Naive thymus-derived CD4-positive, alpha-beta T cell (primary cell): ENCODE measurements at places on chromosomes 3 and 15. TPM values are rescaled to one million over a fixed set of nuclear protein-coding genes. Genes with fewer than 3 reads are reported as not detected.

The KLHL40 gene
- total RNA-seq: not detected

- no peak for DNase-seq
Observed at GRCh38 chr3:38497031-38497430, 891 bp downstream of the EXOG start.

GRCh38 chr3:47398228-47398627 lies 17.4 kb downstream of the PTPN23 start:
- no peak for DNase-seq

DNA sequence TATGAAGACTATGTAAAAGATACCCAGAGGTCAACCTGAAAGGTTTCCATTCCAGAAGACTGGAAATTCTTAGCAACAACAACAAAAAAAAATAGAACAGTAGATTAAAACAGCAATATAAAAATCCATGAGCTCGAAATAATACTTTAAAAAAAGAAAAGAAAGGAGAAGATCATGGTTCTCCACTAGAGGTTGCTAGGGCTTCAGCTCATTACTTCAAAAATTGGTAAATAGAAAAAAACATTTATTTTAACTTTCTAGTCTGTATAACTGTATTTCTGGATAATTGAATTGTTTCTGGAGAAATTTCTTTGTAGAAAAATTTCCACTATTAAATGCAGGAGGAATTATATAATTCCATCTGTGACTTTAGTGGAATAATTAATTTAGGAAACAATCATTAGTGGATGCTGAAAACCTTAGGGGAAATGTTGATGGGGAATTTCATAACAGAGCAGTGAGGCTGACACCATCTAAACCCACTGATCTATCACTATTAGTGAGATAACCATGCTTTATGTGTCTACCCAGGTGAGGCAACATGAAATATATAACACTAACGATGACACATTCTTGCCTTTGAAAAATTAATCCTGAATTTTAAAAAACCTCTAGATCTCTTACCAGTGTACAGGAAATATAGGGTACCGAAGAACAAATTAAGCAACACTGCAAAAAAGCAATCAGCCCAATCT lies 62.5 kb upstream of the SNRK start:
- no peak for DNase-seq

- no peak for DNase-seq
Observed at GRCh38 chr15:47273864-47274263, 443.4 kb upstream of the SEMA6D start.

- no peak for DNase-seq
Observed at GRCh38 chr3:161233557-161233956, 12.4 kb downstream of the NMD3 start.

The ROBO2 gene
- not detected in 2 replicates for total RNA-seq

DNA sequence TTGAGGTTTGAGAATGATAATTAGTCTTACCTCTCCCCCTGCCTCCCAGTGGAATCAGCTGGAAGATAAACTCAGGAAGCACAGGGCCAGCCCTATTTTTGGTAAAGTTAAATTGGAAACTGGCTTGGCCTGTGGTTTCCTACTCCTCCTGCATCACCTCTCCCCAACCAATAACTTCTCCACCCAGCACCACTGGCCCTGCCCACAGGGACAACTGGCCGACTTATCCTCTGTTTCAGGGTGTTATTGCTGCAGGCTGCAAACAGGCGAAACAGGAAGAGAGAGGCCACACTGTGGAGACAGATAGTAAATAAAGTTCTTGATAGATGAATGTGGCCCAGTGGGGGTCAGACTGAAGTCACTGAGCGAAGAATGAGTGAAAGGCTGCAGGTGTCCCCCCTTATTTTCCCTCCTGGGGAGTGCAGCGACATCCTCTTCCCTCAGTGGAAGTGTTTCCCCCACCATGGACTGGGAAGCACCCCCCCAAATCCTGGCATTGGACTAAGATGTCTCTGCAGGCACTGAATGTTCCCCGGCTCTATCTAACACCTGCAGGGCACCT lies 47.1 kb downstream of the PDIA5 start:
- DNase-seq: no peak

DNA sequence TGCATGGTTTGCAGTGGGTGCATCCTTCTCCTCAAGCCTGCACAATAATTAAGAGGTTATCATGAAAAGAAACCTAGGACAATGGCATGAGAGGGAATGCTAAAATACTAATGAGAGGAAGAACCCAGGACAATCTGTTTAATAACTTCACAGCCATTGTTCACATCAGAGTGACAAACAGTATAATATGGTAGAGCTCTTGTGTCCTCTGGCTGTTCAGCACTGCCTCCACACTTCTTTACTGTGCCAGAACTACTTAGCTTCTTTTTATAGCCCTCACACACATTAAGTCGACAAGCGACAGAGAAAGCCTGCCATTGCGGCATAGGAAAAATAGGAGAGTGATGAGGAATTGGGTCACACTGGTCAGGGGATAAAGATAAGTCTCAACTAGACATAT lies 65.0 kb upstream of the MEIS2 start:
- no peak for DNase-seq

DNA sequence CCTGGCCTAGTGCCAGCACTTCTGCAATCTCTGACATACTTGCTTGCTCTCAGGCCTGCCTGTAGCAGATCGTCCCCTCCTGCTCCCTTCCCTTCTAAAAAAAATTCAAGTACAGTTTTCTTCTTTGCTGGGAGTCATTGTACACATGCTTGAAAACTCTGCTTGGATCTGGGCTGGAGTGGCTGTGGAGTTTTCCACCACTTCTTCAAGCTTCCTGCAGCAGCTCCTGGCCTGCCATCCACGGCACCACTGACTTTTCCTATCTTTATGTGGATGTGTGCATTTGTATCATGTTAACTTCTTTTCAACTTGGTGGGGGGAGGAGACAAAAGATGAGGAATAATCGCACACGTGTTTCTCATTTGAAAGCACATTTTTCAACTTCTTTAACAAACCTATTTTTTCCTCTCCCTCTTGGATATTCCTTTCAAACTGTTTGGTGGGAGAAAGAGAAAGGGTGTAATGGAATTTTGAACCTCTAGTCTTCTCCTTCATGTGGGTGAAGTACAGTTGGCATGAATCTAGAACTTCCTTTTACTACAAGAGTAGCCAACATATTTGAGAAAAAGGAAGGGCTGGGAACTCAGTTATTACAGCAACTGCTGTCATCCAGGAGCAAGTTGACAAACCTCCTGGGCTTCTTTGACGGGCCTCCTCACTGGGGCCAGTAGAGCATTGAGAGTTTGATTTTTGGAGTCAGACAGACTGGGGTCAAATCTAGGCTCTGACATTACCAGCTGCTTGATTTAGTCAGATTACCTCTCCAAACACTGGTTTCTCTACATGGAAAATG lies 61.2 kb upstream of the LRTM1 start:
- no peak for DNase-seq

GRCh38 chr3:133662278-133662651 lies 524 bp upstream of the TOPBP1 start:
- no peak for DNase-seq

GRCh38 chr3:149122721-149123578 lies 6.5 kb upstream of the HPS3 start:
- no peak for DNase-seq

The CYP19A1 gene
- total RNA-seq: not detected

- DNase-seq: no peak
Observed at GRCh38 chr15:30042556-30042955, 40.2 kb upstream of the GOLGA8J start.

The BDH1 gene
- 31.3 TPM for total RNA-seq

GRCh38 chr3:10682692-10683091 lies 133.3 kb upstream of the SLC6A11 start:
- no peak for DNase-seq

DNA sequence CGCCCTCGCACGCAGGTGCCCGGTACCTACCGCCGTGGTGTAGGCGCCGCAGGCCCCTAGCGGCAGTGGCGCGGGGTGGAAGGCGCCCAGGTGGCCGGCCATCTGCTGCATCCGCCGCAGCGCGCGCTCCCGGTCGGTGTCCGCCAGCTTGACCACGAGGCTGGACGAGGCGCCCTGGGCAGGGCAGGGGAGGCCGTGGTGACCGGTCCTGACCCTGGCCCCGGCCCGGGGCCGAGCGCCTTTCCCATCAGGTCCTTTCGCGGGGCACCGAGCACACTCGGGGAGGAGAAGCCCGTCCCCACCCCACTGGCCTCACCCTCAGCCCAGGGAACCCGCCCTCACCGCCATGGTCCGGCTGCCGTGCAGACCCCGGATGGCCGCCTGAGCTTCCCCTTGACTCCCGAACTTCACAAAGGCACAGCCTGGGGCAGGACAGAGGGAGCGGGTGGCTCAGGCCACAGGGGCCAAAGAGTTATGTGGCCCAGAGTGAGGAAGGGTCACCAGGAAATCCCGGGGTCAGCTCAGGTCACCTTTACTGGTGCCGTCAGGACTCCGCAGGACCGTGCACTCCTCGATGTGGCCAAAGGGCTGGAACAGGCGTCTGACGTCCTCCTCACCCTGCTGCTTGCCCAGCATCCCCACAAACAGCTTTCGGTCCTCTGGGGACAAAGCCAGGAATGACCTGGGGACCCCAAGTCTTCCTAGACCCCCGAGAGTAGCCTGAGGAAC lies 17.4 kb upstream of the PARP6 start:
- DNase-seq: no peak

The SEMA5B gene
- total RNA-seq: 0.51 TPM

DNA sequence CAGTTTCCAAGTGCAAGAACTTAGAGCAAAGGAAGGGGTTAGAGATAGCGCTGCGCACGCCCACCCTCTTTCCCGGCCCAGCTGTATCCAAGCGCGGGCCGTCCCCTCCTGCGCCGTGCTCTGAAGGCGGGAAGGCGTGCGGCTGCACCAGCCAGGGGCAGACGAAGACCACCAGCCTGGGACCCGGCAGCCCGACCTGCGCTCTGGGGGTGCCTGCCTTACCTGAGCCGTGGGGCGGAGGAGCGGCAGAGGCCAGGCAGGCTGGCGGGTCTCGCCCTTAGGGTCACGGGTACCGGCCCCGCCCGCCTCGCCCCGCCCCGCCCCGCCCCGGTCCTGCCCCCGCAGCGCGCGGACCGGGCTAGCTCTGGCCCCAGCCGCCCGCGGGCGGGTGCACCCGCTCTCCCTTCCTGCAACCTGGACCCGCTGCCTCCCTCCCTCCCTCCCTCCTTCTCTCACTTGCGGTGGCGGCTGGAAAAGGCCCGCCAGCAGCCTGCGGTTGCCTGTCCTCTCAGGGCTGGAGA lies at the start of gene WDR72:
TSS of gene WDR72 (minus strand) at position 253 of the 521 bp plus-strand sequence. CDS start 26,514 bp downstream, outside the sequence.
- no peak for DNase-seq

- no peak for DNase-seq
Observed at GRCh38 chr3:101244212-101244575, 76.2 kb downstream of the IMPG2 start.

The GRM2 gene
- 3.3 TPM for total RNA-seq

DNA sequence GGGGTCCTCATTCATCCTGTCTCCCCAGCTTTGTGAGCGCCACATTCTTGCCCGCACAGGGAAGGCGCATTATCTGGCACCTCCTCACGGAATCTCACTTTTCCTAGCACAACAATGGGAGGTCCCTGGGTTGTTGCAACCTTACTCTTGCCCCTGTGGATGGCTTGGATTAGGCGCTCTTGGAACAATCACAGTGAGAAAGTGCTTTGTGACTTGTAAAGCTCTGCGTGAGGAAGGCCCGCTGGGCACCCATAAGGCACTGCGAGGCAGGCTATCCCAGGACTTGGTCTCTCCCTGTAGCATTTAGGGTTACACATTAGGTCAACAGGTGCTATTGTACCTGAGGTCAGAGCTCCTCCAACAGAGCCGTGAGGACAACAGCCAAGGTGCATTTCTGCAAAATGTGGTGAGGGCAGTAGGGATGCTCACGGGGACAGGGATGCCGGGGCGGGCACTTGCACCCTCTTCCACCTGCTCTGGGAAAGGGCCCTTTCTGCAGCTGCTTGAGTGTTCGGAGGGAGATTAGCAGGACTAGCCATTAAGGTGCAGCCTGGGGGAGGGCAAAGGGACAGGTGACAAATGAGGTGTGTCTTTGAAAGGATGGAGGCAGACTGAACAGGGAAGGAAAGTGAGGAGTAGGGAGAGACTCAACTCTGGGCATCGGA lies 13.9 kb upstream of the LRRC15 start:
- DNase-seq: no peak

GRCh38 chr3:183159333-183159732 lies 3.2 kb downstream of the LAMP3 start:
- DNase-seq: no peak

The SERPINI2 gene
- total RNA-seq: not detected in 2 replicates

DNA sequence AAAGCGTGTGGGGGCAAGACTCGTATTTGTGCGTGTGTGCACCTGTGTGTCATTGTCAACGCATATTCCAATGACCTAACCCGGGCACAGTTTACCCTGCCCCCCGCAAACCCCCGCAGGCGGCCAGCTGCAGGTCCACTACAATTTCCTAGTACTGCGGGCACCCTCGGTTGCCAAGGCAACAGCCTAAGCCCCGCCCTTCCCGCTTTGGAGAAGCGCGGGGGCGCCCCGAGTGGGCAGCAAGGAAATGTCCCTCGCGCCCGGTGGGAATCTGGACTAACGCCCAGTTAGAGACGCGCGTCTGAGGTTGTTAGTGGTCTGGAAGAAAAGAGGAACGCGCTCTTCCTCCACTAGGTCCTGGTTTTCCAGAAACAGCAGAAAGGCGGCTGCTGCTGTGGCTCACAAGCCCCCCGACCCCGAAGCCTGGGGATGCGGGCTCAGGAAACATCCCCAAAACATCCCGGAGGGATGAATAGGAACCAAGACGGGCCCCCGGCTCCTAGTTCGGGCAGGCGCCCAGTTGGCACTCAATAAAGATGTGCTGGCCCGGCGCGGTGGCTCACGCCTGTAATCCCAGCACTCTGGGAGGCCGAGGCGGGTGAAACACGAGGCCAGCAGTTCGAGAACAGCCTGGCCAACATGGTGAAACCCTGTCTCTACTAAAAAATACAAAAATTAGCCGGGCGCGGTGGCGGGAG lies 1.1 kb downstream of the ABHD14A start:
- no peak for DNase-seq

- no peak for DNase-seq
Observed at GRCh38 chr15:67070150-67070549, 4.7 kb downstream of the SMAD3 start.

DNA sequence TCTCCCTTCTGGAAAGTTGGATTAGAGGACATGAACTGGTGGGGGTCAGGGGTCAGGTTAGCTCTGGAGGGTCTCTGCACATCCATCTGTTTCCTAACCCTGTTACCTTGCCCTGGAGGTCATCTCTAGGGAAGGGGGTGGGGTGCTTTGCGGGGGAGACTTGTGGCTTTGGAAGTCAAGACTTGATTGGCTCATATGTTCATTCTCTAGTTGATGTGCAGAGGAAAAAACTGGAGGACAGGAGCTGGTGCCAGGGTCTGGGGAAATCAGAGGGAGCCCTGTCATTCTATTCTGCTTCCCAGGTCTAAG lies 42.9 kb upstream of the ROPN1 start:
- DNase-seq: no peak

The RBP2 gene
- not detected in 2 replicates for total RNA-seq
